ENCODE measurements at places on chromosomes 13 and 19.

GRCh38 chr19:45821570-45821969, 6.5 kb upstream of the RSPH6A start:
- no peak for DNase-seq

DNA sequence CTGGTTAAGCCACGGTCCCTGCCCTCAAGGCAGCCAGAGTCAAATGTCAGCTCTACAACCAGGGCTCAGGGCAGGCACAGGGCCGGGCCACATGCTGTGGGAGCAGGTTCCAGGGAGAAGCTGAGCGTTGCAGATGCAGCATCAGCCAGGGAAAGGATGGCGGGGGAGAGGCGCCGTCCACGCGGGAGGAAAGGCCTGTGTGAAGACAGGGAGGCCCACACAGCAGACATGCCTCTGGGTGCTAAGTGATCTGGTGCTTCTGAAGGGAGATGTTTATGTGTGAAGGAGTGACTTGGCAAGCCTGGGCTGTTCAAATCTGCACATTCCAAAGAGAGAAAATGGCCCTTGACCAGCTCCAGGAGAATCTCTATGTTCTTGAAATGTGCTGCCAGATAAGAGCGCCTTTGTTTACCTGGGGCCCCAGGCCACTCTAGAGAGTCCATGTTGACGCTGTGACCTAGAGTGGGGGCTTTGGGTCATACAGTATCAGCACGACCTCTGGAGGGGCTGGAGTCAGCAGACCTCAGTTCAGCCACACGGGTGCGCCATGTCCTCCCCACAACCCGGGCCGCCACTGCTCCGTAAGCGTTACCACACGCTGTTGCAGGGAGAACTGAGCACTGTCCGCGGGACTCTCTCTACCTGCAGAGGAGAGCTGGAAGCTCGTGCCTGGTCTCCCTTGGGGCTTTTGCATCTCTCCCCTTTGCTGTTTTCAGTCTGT, 15.9 kb upstream of the ATF5 start:
- DNase-seq = no peak

DNA sequence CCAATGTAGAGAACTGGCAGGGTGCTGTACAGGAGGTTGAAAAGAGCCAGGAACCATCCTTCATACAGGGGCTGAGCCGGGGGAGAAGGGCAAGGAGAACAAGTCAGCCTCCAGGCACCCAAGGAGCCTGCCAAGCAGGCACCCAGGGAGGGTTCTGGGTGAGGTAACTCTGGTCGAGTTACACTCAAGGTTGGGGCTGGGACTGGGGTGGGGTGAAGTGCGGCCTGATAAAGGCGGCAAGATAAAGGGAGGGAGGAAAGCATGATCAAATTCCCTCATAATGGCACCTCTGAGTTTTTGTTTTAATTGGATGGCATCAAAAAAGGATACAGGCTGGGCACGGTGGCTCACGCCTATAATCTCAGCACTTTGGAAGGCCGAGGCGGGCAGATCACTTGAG, 25.0 kb downstream of the ATP8B3 start:
- no peak for DNase-seq

GRCh38 chr13:44667943-44668342, 91.8 kb upstream of the TSC22D1 start:
- DNase-seq = no peak

DNA sequence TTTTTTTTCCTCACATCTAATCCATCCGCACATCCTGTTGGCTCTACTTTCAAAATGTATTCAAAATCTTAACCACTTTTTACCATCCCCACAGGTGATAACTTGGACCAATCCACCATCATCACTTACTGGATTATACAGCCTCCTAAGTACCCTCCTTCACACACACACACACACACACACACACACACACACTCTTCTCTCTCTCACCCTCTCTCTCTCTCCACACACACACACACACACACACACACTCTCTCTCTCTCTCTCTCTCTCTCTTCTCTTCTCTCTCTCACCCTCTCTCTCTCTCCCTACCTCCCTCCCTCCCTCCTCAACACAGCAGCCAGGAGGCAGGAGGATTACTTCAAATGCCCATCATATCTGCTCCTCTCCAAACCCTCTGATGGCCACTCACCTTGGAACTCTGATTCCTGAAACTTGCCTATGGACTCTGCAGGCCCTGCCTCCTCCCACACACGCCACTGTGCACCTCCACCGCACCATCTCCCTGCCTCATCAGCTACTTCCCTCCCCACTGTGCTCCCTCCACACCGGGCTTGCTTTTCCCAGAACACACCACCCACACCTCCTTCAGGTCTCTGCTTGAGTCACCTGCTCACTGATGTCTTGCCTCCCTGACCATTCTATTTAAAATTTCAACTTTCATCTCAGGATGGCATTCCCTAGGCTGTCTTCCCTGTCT, 39.7 kb downstream of the RCBTB2 start:
- DNase-seq = no peak

- DNase-seq = no peak
Observed at GRCh38 chr19:11159598-11160439, 4.2 kb upstream of the SPC24 start.

- DNase-seq = no peak
Observed at GRCh38 chr13:98476538-98476966, 100.4 kb downstream of the STK24 start.

- no peak for DNase-seq
Observed at GRCh38 chr13:51257187-51257586, 35.0 kb downstream of the FAM124A start.

- no peak for DNase-seq
Observed at GRCh38 chr19:52345162-52345561, 9.1 kb downstream of the ZNF610 start.

DNA sequence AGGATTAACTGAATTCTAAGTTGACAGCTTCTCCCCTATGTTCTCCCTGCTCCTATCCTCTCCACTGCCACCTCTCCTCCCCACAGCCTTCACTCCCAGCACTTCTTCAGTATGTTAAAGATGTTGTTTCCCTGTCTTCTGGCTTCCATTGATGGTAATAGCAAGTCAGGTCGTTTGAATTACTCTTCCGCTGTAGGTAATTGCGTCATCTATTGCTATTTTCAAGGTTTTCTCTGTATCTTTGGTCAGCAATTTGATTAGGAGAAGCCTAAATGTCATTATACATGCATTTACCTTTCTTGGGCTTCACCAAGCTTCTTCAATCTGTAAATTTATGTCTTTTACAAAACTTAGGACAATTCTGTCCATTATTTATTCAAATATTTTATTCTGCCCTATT, 377.3 kb upstream of the KLF12 start:
- DNase-seq = no peak

- DNase-seq = no peak
Observed at GRCh38 chr13:111919286-111919685, 147.7 kb upstream of the SOX1 start.

DNA sequence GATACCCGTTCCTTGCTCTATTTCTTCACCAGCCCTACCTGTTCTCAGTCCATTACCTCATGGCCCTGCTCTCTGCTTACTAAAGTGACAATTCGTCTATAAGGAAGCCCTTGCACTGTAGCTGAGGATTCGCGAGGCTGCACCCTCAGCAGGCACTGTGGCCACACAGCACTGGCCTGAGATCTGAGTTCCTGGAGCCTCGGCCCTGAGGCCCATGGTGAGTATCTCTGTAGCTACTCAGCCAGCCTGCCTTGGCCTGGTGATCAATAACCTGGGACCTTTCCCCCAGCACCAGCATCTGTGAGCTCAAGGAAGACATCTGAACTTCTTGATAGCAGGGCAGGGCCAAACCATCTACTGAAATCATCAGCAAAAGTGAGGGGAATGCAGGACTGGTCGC, 90.7 kb downstream of the RGCC start:
- DNase-seq = no peak

GRCh38 chr19:5773276-5773675, 11.3 kb downstream of the PRR22 start:
- DNase-seq = no peak

DNA sequence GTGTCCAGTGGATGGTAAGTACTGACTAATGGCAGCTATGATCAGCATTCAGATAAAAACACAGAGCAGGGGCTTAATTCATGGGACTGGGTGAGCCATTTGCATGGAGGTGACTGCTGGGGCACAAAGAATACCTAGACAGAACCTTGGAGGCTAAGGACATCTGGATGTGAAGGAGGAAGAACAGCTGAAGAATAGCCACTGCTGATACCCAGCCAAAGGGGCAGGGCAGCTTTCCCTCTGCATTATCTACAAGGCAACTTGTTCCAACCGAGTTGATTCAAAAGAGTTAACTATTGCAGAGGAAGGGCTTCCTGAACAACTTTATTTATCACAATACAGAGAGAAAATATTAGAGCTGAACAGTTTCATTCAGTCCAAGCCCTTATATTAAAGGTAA, 13.1 kb upstream of the THSD1 start:
- no peak for DNase-seq

DNA sequence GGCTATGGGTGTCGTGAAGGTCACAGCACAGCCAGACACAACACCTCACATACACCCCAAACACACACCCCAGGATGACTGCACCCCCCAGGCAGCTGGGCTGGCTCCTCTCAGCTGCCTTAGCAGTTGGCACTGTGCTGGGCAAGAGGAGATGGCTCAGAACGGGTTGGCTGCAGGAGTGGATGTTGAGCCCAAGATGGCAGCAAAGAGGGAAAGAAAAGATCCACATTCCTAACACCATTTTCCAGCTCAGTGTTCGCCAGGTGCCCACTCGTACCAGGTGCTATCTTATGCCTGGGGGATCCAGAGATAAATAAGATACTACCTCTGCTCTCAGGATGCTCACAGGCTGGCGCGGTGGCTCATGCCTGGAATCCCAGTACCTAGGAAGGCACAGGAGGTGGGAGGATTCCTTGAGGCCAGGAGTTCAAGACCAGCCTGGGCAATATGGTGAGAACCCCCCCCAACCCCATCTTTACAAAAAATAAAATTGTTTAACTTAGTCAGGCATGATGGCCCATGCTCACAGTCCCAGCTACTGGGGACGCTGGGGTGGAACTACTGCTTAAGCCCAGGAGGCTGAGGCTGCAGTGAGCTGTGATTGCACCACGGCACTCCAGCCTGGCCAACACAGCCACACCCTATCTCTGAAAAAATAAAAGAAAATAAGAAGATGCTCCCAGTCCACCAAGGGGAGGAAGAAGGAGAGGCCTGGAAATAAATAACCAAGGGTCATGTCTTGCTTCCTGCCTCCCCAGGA, 89.7 kb upstream of the ZNF507 start:
- DNase-seq = no peak

DNA sequence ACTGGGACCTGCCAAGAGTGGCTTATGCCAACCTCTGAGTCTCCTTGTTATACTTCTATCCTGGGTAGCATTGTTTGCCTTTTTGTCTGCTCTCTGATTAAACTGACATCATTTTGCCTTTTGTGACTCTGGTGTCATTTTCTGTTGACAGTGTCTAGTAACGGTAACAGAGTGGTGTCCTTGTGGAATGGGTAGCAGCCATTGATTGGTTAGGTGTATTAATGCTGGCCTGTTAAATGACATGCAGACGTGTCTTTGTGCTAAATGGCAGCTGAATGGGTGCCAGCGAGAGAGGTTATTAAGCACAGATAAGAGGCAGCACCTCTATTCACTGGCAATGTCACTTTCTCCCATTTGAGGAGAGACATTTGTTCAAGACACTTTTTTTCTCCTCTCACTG, 1289.4 kb downstream of the PCDH9 start:
- DNase-seq = no peak

DNA sequence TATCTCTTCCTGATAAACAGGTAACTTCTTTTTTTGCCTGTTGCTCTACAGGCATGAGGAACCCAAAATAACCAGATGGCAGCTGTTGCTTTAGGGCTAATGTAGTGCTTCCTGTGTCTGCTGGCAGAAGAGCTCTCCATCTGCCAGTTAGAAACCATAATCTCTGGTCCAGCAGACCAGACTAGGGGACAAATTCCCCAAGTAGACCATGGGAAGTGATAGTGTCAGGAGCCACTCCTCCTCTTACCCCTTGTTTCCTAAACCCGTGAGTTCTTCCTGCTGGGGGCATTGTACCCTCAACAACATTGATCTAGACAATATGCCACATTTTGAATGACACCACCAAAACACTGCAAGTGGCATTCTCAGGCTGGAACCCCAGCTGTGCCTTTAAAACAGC, 135.9 kb downstream of the DLEU7 start:
- no peak for DNase-seq

DNA sequence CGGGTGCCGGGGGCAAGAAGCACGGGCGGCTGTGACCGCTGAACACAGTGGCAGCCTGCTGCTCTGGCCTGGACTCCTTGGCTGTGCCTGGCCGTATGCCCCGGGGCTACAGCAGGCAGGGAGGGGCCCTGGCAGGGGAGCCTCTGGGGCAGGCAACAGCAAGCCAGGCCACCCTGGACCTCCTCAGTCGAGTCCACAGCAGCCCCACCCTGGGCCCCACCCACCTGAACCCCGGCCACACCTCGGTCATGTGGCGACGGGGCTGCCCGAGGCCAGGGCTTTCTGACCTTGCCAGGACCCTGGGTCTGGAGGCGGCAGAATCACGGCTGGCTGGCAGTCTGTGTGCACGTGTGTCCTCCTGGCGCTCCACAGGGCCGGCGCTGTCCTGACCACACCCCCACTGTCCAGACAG, 8.7 kb downstream of the CILP2 start:
- no peak for DNase-seq

DNA sequence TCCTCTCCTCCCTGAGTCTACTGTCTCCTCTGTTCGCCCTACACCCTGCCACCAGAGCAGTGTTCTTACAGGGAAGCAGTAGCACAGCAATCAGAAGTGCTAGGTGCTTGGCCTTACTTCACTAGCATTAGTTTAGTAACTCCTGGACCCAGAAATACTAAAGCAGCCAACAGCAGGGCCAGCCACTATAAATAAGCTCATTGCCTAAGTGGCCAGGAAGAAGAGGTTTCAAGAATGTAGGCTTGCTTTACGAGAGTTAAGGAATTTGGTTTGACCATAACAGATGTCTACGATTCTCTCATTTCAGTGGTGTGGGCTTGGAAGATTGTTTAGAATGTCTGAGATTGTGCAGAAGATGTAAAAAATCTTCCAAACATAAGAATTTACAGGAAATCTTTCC, 103.3 kb downstream of the ZAR1L start:
- DNase-seq = no peak

DNA sequence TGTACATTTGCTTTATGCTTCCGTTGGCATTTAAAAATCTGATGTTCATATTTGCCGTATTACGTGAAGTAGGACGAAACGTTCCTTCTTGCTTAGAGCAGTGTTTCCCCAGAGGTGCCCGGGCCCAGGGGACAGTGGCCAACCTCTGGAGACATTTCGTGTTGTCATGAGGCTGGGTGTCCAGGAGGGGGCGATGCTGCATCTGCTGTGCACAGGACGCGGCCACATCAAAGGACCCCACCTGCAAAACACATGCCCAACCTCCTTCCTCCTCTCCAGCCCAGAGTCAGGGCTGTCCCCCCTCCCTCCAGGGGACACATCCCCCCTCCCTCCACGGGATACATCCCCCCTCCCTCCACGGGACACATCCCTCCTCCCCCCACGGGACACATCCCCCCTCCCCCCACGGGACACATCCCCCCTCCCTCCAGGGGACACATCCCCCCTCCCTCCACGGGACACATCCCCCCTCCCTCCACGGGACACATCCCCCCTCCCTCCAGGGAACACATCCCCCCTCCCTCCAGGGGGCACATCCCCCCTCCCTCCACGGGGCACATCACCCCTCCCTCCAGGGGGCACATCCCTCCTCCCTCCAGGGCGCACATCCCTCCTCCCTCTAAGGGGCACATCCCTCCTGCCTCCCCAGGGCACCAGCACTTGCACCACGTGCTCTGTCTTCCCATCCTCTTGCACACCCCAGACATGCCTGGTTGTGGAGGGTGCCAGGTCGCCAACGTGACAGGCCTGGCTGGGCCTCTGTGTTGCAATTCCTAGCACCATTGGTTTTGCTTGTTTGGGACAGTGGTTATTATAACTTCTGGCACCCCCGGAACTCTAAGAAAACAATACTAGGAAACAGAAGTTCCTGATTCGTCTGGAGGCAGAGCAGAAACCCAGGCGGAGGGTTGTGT, 46.7 kb downstream of the GAS6 start:
- no peak for DNase-seq

- DNase-seq = no peak
Observed at GRCh38 chr13:90105276-90105675, 1242.2 kb upstream of the MIR17HG start.
